ENCODE measurements at places on chromosomes 6 and 20.

- no peak for DNase-seq
These were observed 361.5 kb downstream of the EPM2A start for GRCh38 chr6:145373826-145374225.

DNA sequence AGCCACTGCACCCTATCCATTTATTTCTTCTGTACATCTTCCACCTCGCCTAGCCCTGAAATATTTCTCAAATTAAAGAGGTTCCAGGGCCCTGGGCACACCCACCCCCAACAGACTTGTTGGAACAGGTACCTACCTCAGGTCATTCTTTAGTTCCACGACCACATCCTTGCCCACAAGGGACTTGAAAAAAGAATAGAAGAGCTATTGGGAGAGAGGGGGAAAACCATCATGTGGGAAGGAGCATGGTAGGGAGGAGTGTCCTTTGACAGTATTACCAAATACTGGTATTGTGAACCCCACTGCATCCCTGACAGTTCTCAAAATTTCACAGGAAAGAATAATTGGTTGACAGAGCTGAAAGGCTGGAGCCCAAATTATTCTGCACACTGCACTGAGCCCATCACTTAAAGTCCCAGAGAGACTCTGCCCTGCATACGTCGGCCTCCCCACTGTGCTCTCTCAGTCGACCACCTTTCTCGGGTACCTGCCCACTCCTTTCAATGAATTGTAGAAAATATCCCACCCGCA, 762 bp downstream of the LSM2 start:
- DNase-seq = peak; percentile 20

GRCh38 chr6:91288741-91289140, 701.9 kb upstream of the MAP3K7 start:
- DNase-seq = no peak

- no peak for DNase-seq
These were observed 65.0 kb downstream of the QRSL1 start for GRCh38 chr6:106694343-106694742.

GRCh38 chr6:163180874-163181541, 233.5 kb upstream of the QKI start:
- DNase-seq = peak; percentile 90

DNA sequence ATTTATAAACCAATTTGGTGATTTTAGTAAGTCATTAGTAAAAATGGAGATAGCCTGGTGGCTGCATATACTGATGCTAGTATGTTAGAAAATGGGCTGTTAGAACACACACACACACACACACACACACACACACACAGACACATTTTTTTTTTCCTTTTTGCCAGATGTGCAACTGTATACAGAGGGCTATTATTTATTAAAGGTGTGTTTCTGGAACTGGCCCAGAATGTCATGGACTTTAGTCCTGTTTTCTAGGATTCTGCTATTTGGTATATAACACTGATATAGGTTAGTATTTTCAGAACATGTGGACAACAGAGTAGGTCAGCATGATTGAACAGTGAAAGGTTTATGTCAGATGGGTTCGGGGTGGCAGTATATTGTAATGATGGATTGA, 12.4 kb downstream of the MYO6 start:
- DNase-seq = no peak
